ENCODE measurements at places on chromosomes 5 and 9.

DNA sequence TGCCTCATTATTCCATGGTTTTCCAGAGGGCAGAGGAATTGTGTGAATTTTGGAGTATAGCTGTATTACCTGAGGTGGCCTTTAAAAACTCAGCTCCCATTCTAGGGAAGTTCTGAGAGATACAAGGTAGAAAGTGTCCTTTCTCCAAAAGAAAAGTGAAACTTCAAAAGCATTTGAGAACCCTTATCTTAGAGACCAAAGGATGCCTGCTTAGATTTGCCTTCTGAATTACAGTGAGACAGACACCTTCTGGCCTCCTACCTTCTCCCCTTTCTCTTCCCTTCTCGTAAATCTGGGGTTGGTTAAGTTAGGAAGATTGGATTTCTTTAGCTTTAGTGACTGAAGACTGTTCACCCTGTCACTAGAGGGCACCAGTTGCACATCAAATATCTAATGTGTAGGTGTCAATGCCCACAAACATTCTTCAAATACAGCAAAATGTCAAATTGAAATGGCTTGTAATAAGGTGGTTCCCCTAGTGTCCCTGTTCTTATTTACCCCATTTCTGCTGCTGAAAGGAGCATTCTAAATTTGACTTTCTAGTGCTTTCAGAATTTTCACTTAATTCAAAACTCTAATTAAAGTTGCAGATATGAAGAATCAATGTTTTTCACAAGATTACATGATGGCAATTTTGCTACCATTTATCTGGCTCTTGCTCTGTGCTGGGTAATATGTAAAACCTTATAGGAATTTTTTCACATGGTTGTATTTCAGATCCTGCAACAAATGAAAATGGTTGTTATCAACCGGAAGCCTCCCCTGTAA lies 46.7 kb downstream of the PRRC1 start:
- DNase-seq: no peak

- no peak for DNase-seq
These were observed 222.6 kb downstream of the FRMD3 start for GRCh38 chr9:83315649-83316048.

GRCh38 chr5:538801-539468 lies 14.7 kb upstream of the SLC9A3 start:
- DNase-seq: no peak

DNA sequence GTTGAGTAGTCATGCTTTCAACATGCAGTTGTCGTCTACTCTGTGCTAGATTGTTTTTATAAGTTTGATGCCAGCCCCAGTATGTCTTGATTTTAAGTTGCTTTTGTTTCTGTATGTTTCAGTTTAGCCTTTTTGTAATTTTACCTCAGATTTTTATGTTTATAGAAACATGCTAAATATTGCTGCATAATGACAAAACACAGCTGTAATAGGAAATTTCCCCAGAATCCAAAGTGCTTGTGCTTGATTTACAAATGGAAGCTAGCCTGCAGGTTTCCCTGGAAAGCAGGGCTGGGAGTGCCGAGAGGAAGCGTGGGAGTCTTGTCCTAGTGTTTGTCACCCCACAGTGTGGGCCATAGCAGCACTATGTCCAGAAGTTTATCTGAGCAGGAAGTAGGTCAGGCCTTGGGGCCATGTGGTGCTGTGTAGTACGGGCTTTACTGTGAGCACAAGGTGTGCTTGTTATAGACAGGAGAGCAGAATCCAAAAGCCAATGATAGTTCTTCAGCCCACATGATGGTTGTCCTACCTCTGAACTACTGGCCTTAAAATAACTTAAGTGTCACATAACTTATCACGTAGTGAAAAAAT lies 100.0 kb upstream of the NREP start:
- no peak for DNase-seq

DNA sequence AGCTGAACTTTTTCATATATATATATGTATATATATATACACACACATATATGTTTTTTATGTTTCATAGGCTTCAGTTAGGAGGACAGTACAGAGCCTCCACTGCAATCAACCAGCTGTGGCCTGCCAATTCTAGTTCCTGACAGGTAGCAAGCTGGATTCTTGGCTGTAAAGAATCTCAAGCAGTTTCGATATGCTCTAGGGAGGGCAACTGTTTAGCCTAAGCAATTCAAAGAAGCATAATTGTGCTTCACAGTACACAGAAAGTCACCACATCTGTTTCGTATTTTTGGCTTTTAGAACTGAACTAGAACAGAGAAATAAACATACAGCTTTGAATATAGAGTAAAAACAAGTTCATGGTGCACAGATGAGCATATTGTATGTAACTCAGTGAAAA lies 152.4 kb upstream of the ARRDC3 start:
- no peak for DNase-seq

DNA sequence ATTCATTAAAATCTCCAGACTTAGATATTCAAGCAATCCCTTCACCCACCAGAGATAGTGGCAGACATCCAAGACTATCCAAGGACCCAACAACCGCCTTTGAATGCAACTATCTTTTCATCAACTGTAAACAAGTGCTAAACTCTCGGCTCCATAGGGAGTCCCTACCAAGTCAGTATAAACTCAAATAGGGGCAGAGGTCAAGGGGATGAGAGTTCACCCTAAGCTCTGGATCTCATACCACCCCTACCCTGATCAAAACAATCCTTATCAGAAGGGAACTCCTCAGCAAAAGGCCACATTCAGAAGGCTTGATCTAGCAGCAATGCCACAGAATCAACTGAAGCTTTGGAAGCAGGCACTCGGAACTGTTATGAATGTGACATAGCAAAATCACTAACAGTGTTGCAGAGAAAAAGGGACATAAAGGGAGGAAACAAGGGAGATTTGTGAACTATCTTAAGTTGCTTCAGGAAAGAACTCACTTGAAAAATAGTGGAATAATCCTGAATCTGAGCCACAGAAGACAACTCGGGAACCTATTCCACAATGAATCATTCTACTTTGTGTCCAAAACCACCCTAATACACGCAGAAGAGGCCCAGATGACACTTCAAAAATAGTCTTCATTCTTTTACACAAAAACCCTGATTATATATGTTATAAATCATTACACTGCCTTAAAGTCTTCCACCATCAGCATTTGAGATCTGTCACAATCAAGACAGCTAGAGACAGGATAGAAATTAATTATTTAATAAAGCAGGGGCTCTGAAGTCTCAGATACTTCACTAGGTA lies 49.8 kb downstream of the NR6A1 start:
- no peak for DNase-seq

GRCh38 chr5:51398875-51399642 lies 15.8 kb downstream of the ISL1 start:
- DNase-seq: no peak
